ENCODE measurements at places on chromosomes 16 and 17. TPM values are rescaled to one million over a fixed set of nuclear protein-coding genes. Genes with fewer than 3 reads are reported as not detected.

Gene DNAI2
- not detected for total RNA-seq

Gene KIF2B
- not detected for total RNA-seq

Gene AXIN1
- 23.7 TPM for total RNA-seq

Gene CDH3
- total RNA-seq, result not detected

Gene ADAM11
- 0.05 TPM for total RNA-seq

Gene CDRT15L2
- not detected for total RNA-seq

Gene SLC5A2
- total RNA-seq, result not detected

Data from mammary microvascular endothelial cell (primary cell).